T-helper 2 cell treated with Interferon-gamma antibody and Interleukin-4, amounts not matched to agents 5 μg/mL and 100 μg/mL, for 36 hours (primary cell): ENCODE measurements at places on chromosomes 5 and 9.

DNA sequence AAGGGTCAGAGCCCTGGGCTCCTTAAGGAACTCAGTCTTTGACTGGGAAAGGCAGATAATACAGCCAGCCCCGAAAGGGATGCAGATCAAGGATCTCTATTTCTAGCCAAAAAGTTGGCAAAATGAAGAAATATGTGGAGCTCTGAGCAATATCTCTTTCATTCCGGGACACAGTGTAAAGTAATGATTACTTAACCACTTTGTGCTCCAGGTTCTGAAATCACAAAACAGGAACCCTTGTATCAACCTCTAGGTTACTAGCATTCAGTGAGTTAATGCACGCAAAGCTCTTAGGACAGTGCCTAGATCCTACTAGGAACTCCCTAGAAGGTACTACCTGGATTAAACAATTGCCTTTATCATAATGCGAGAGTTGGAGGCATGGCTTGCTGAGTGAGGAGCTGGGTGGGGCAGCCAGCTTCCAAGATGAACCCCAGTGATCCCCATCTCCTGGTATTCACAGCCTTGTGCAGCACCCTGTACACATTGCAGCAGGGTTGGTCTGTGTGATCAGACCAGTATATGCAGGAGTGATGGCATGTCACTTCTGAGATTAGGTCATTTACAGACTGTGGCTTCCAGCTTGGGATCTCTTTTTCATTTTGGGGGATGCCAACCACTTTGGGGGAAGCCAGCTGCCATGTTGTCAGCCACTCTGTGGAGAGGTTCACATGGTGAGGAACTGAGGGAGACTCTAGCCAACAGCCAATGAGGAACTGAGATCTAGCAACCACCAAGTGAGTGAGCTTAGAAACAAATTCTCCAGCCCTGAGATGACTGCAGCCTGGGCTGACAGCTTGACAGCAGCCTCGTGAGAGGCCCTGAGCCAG lies 103.1 kb upstream of the SLC44A1 start:
- peaks cover 3% of the 10 kb centered on the region for H3K4me1 ChIP-seq
- peaks cover 26% of the 10 kb centered on the region for H3K27me3 ChIP-seq
- no peak for DNase-seq
- H3K36me3 ChIP-seq = no peaks in the 10 kb centered on the region

DNA sequence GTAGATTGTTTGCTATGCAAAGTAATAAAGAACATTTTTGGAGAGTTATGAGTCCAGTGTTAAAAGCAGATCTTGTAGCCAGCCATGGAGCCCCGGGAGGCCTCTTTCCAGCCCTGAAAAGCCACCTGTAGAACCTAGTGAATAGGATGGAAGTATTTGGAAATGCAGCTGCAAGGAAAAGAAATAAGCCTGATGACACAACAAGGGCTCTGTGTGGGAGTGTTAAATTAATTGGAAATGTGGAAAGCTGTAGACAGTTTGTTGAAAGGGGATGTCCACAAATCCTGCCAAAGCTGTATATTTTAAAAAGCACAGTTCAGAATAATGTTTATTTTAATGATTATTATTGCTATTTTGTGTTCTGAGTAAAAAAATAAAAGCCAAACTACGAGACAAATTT lies 152.5 kb upstream of the GHR start:
- H3K36me3 ChIP-seq = no peaks in the 10 kb centered on the region
- H3K27me3 ChIP-seq = peaks cover 3% of the 10 kb centered on the region
- H3K4me1 ChIP-seq = no peaks in the 10 kb centered on the region
- no peak overlapping the region for H3K4me3 ChIP-seq
- no peak for DNase-seq

GRCh38 chr5:124641154-124641792 lies 105.2 kb downstream of the ZNF608 start:
- DNase-seq = no peak
- H3K36me3 ChIP-seq = no peaks in the 10 kb centered on the region
- H3K27ac ChIP-seq = no peak overlapping the region
- no peak overlapping the region for H3K4me3 ChIP-seq

GRCh38 chr9:130017076-130017475 lies 25.9 kb downstream of the FNBP1 start:
- peak overlapping the region; percentile 81 for H3K27ac ChIP-seq
- no peak for DNase-seq
- peaks cover 68% of the 10 kb centered on the region for H3K36me3 ChIP-seq
- H3K4me1 ChIP-seq = peaks cover 35% of the 10 kb centered on the region
- H3K27me3 ChIP-seq = no peaks in the 10 kb centered on the region
- no peak overlapping the region for H3K4me3 ChIP-seq

DNA sequence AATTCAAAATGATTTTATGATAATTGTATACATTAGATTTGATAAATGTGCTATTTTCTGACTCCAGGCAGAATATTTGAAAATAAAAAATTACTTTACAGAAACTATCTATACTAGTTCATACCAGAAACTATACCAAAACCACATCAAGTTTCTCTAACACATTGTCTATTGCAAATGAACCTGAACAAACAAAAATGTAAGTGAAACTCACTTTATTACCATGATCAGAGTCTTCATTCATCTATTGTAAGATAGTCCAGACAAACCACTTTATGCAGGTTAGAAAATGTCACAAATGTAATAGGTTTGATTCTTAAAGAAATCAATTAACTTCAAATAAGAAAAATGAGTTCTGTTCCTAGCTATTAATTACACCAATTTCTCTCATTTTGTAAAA lies 99.4 kb downstream of the OXCT1 start:
- DNase-seq = no peak
- H3K27me3 ChIP-seq = no peaks in the 10 kb centered on the region
- H3K4me3 ChIP-seq = no peak overlapping the region

GRCh38 chr9:114196979-114197622 lies 41.8 kb downstream of the COL27A1 start:
- H3K4me3 ChIP-seq = no peak overlapping the region
- H3K27me3 ChIP-seq = no peaks in the 10 kb centered on the region
- no peak for DNase-seq
- no peaks in the 10 kb centered on the region for H3K36me3 ChIP-seq
- H3K27ac ChIP-seq = no peak overlapping the region
- no peaks in the 10 kb centered on the region for H3K4me1 ChIP-seq

DNA sequence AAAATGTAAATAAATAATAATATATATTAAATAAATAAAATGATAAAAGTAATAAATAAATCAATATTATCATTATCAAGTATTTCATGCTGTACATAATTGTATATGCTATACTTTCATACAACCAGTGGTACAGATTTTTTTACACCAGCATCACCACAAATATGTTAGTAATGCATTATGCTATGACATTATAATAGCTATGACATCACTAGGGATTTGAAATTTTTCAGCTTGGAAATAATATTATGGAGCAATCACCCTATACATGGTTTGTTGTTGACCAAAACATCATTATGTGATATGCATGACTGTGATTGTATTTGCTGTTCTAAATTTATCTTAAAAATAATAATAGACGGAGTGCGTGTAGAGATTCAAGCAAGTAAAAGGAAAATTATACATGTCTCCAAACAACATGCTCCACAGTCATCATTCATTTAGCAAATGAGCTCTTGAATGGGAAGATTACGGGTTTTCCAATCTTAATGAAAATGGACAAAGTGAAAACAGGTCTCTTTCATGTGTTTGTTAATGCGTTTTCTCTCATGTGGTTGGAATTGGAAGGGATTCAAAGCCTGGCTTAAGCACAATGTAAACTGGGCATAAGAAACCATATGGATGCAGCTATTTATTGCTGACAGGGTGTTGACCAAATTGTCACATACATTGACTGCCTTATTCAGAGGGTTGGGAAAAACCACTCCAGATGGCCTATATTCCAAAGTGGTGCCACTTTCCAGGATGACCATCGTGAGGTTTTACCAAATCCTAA lies 643.0 kb upstream of the RGMB start:
- H3K27me3 ChIP-seq = no peaks in the 10 kb centered on the region
- H3K36me3 ChIP-seq = no peaks in the 10 kb centered on the region
- H3K27ac ChIP-seq = no peak overlapping the region
- no peak for DNase-seq

DNA sequence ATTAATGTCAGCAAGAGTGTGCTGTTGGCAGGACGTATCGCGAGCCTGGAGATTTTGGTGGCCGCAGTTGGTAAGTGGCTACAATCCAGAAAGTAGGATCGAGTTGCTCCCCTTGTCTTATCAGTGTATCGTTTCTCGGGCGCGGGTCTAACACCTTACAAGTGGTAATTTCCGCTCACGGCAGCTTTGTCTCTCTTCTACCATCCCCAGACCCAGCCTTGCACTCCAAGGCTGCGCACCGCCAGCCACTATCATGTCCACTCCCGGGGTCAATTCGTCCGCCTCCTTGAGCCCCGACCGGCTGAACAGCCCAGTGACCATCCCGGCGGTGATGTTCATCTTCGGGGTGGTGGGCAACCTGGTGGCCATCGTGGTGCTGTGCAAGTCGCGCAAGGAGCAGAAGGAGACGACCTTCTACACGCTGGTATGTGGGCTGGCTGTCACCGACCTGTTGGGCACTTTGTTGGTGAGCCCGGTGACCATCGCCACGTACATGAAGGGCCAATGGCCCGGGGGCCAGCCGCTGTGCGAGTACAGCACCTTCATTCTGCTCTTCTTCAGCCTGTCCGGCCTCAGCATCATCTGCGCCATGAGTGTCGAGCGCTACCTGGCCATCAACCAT lies 1.1 kb downstream of the PTGER4 start:
- peak overlapping the region; percentile 99 for H3K27ac ChIP-seq
- H3K36me3 ChIP-seq = peaks cover 59% of the 10 kb centered on the region
- no peaks in the 10 kb centered on the region for H3K27me3 ChIP-seq
- peaks cover 38% of the 10 kb centered on the region for H3K4me1 ChIP-seq
- DNase-seq = peak; percentile 49
- H3K4me3 ChIP-seq = peak overlapping the region; percentile 93
